ENCODE measurements at places on chromosomes 5 and 9.

GRCh38 chr5:139012176-139012575 is 137.0 kb upstream of the LRRTM2 start:
- DNase-seq, result no peak

- no peak for DNase-seq
Measured at GRCh38 chr9:13295556-13295955, 16.1 kb upstream of the MPDZ start.

GRCh38 chr5:71905834-71906711 is 187.0 kb downstream of the CARTPT start:
- no peak for DNase-seq

- DNase-seq, result peak; percentile 37
Measured at GRCh38 chr9:86795823-86796553, 151.3 kb downstream of the GAS1 start.

All from EL (cell line).